ENCODE measurements at places on chromosomes 1 and 21.

DNA sequence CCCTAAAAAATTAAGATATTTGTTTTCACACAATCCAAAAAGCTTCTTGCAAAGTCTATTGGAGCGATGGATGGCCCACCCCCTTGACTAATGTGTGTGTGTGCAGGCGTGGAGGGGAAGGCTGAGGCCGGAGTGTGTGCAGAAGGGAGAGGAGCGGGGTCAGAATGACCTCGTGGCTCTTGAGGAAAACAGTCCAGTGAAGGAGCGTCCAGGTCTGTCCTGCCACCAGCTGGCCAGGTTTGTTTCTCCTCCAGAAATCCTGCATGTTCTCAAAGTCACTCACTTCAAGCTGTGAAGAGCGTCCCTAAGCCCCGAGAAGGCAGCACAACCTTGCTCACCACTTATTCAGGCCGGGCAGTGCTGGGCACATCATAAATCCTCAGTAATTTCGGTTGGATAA lies 69.5 kb upstream of the SSX2IP start:
- DNase-seq = no peak

DNA sequence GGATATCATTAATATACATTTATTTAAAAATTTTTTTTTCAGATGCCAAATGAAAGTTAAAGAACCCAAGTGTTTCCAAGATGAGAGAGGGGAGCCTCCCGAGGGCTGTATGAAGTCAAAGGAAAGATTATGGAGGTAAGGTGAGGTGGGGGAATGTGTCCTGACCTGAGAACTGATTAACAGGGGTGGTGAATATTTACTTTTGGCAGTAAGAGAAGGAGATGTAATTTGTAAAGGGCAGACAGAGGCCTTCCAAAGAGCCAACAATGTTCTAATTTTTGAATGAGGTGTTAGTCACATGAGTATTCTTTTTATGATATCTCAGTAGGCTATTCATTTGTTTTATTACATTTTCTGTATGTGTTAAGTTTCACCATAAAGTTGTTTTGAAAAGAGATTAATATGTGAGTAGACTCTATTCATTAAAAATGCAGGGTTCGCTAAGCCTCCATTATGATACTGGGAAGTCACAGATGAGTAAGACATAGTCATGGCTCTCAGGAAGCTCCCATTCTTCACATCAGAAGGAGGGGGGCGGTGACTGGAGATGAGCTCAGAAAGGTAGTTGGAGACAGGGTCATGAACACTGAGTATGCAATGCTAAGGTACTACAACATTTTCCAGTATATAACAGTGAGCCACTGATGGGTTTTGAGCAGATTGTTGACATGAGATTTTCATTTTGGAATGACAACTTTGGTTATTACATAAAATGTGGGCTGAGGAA lies 62.4 kb upstream of the TNFSF18 start:
- DNase-seq = no peak

DNA sequence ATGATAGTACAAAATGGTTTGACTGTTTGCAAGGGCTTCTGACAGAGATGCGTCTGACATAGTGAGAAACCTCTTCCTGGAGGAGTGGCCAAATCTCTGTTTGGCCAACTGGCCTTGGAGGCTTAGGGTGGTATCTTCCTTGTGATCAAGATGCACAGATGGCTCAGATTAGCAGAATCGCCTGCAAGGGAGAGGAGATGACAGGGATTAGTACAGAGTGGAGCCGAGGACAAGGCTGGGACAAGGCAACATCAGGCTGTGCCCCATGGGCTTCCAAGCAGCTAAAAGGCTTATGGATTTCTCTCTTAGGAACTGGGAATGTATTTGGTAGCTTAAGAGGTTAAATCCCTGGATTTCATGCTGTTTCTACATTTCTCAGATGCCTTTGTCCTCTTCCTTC lies 379.1 kb downstream of the SIPA1L2 start:
- no peak for DNase-seq

GRCh38 chr1:80218112-80218511 lies 1211.6 kb upstream of the ADGRL4 start:
- peak; percentile 67 for DNase-seq

- no peak for DNase-seq
Observed at GRCh38 chr1:84776639-84777038, 86.4 kb upstream of the SSX2IP start.

DNA sequence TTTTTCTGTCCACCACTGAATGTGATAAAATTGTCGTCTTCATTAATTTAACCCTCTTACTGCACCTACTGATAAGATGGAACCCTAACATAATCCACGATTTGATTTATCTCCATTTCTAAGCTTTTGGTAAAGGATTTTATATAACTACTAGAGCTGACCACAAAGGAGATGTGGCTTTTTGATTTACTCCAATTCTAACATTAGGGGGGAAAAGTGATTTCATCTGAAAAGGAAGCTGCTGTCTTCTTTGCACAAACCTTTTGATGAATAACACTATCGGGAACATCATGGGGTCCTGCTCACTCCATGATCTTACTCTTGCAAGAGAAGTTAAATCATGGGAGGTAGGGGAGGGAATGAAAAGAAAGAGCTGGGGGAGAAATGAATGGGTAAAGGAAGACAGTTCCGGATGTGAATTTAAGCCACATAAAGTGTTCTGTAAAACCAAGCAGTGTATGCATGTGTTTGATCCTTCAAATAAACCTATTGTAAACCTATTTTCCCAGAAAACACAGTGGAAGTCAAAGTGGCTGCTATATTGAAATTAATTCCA lies 161.8 kb downstream of the GABPA start:
- DNase-seq = no peak

DNA sequence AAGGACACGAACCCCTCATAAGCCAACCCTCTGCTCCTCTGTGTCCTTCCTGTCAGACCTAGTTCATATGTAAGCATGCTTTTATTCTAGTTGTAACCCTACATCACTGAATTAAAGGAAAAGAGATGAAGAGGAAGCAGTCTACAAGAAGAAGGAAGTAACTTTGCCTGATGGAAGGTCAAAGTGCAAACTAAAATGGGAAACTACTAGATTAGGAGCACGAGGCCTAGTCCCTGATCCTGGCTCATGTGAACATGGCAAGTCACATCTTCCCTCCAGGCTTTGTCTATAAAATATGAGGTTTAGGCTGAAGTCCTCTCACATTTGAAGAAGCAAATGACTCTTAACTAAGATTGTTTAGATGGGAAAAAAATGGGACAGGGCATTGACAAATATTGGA lies 13.2 kb downstream of the ZMYND12 start:
- no peak for DNase-seq

DNA sequence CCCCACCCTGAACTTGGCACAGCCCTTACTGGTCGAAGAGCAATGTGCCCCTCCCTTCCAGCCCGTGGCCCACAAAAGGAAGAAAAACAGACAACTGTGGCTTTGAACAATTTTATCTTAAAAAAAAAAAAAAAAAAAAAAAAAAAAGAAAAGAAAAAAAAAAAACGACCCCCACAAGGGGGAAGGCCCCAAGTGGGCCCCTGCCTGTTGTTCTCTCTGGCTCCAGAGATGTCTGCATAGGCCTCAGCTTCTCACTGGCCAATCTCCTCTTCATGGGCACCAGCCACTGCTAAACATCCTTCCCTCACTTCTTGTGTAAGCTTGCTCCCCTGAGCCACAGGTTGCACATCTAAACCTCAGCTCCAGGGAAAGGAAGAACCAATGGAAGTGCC lies 386 bp upstream of the TSTD1 start:
- DNase-seq = no peak

DNA sequence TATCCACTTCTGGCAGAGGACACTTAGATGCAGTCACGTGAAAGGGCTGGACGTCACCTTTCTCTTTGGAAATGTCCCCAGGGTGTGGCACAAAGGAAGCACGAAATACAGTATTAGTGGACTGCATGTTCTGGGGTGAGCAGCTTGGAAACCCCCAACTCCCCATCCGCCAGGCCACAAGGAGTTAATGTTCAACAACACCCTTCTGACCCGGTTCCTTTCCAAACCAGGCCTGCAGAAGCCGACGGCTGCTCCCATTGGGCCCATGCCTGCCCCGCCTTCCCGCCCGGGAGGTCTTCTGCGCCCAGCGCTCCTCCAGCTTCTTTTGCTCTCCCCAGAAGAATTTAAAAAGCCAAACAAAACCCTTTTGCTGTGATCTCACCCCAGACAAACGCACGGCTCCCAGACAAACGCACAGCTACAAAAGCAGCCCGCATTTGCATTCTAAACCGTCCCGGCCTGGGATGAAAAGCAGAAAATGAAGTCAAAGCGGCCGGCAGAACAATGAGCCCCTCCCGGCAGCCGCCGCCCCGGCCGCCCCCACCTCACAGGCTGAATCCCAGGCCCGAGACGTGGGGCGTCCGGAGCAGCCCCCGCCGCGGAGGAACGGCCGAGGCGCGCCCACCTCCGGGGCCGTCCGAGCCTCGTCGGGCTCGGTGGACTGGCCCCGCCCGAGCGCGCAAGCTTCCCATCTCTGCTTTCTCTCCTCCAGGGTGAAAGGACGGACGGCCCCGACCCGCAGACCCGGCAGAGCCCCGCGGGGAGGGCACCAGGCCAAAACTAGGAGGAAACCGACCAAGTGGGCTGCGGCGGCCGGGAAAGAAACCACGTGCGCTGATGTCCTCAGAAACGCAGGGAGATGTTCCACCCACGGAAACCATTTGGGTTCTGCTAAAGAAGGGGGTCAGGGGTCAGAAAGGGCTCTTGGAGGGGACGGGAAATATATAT lies 101.9 kb downstream of the PLPP3 start:
- peak; percentile 60 for DNase-seq

DNA sequence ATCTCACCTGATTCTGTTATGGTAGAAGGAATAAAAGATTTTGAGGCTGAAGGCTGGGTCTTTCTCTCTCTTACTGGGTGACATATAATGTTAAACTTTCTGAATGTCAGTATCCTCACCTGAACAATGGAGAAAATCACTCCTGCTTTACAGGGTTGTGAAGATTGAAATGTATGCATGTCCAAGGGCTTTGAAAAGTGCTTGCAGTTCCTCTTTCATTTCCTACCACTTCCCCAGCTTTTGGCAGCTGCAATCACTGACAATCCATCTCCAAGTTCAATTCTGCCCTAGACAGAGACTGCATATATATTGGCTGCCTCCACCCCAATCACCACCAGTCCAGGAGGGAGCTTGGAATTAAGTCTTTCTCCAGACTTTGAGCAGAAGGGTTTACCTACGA lies 39.8 kb downstream of the FAM78B start:
- no peak for DNase-seq

DNA sequence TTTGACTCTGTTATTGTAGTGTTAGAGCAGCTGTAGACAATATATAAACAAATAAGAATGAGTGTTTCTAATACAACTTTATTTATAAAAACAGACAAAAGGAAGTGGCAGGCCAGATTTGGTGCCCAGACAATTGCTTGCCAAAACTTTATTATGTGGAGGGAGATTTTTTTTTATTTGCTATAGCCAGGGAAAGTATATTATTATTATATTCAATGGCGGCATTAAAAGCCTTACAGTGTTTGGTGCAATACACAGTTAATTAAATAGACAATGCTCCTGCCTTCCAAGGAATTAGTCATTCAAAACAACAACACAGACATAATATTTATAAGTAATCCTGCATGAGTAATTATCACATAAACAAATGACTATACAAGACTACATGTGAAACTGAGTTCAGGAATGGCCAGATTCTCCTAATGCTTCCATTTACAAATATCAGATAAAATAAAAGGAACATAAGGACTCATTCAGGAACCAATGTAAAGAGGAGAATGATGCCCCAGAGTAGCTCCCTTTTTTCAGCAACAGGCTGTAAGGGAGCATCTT lies 10.6 kb upstream of the RC3H1 start:
- DNase-seq = no peak

DNA sequence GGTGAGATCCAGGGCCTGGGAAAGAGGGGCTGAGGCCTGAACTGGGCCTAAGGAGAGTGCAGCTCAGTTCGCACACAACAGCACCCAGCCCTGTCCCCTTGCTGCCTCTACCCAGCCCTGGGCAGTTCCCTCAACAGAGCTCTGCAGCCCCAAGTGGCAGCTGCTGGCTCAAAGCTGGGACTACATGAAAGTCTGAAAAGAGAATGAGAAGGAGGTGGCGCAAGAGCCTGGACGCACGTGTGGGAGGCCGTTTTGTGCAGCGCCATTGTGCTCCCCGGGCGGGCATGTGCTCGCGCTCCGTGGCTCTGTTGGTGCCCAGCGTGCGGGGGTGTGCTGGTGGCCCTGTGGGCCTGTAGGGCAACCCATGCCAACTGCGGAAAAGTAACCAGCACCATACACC lies 10.3 kb downstream of the GPR37L1 start:
- DNase-seq = no peak

DNA sequence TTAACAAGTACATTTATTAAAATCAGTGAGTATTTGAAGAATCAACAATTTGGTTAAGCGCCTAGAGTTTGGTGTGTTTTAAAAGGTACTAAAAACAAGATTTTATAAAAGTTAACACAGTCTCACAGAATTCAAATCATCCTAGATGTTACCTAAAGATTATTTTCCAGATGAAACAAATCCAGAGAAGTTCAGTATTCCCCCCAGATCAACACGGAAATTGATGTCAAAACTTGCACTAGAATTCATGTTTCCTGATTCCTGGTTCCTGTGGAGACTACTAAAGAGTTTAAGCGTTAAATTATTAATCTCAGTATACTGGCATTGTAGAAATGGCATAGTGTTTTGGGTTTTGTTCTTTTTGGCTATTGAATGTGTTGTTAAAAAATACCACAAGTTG lies 1.4 kb downstream of the PTBP2 start:
- DNase-seq = no peak

DNA sequence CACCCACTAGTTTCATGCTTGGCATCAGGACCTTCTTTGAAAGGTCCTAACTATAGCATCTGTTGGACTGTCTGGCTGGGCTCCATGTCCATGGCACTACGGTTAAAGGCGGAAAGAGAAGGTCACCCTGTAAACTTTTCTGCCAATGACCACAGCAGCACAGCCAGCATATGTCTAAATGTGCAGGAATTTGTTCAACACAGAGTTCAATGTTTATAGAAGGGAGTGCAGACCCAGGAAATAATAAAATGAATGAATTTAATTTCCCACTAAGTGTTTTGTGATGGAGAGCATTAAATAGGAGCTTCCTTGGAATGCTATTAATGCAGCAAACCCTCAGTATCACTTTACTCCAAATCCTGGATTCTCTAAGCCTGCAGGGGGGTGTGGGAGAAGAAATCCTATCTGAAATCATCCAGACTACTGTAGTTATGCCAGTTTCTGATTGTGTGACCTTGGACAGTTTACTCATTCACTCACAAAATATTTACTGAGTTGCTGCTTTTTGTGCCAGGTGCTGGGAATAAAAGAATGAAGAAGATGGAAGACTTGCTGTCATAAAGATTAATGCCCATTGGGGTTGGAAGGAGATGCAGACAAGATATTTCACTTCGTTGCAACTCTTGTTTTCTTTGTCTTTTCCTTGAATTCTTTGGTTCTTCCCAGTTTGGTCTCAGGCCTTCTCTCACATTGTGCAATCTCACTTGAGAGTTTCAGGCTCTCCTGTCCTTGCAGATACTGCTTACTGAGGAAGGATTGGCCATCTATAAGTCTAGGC lies 195.0 kb downstream of the ROR1 start:
- no peak for DNase-seq

All from NCI-H526 (cell line).